ENCODE measurements at places on chromosomes 12 and 14. TPM values are rescaled to one million over a fixed set of nuclear protein-coding genes. Genes with fewer than 3 reads are reported as not detected.

STYK1 gene
- total RNA-seq, result 53.3 TPM

DNAH10 gene
- 0.35 TPM for total RNA-seq

GDF3 gene
- not detected for total RNA-seq

PTPRO gene
- total RNA-seq, result 28.3 TPM

OASL gene
- 7.0 TPM for total RNA-seq

AMHR2 gene
- total RNA-seq, result not detected

ANKRD33 gene
- total RNA-seq, result not detected

SERPINA3 gene
- total RNA-seq, result 11.8 TPM

SLCO1B1 gene
- total RNA-seq, result not detected

FAM186B gene
- total RNA-seq, result 0.11 TPM

POLE2 gene
- 2.5 TPM for total RNA-seq

LMNTD1 gene
- not detected for total RNA-seq

CLEC12A gene
- 0.72 TPM for total RNA-seq

C3AR1 gene
- total RNA-seq, result 7.9 TPM

KLHDC1 gene
- total RNA-seq, result 2.5 TPM

TMEM63C gene
- total RNA-seq, result 13.2 TPM

TPH2 gene
- total RNA-seq, result not detected

FAR2 gene
- total RNA-seq, result 83.6 TPM

DNA sequence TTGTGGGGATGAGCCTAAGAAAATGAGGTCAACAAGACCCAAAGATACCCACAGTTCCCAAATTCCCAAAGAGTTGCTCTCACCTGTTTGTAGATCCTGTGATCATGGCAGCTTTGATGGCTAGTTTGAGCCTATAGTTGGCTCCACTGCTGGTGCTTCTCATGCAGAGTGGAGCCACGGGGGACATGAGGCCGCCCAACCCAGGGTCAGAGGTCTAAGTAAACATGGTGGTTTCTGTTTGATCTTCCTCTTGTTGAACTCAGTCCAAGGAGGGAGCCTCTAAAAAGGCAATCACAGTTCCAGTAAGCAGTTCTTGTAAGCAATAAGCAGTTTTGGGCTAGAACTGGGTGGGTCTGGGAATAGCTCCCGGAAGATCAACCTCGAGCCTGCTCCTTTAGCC is 125.6 kb upstream of the DHRS4 start:
- peak; percentile 37 for DNase-seq

DNA sequence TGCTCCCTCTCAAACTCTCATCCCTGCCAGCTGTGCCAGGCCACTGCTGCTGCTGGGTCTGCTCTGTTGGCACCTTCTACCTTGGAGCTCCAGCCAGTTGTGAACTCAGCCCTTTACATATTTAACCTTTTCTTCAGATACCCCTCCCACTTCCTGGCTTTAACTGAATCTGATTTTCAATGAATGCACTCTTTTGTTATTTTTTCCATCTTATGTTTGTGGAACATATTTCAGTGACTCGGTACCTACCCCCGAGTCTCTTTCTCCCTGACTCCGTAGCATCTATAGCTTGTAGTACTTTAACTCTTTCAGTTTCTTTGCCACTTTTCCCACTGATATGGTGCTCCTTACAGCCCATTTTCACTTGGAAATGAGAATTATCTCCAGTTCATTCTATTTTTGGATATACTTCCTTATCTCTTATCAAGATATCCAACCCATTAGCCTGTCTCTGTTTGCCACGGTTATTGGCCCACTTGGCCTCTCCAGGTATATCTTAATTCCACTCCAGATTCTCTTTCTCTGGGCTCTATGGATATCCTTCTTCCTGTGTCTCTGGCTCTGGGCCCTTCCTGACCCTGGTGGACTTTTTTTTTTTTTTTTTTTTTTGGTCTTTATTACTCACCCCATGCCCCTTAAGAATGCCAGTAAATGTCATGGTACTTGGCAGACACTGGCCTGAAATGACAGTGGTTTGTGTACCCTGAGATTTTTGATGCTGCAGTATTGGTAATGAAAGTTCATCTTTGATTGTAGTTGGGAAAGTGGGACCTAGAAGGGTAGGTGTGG is 62.7 kb downstream of the PELI2 start:
- DNase-seq, result no peak

- DNase-seq, result no peak
Measured at GRCh38 chr12:15335959-15336358, 13.7 kb downstream of the PTPRO start.

DNA sequence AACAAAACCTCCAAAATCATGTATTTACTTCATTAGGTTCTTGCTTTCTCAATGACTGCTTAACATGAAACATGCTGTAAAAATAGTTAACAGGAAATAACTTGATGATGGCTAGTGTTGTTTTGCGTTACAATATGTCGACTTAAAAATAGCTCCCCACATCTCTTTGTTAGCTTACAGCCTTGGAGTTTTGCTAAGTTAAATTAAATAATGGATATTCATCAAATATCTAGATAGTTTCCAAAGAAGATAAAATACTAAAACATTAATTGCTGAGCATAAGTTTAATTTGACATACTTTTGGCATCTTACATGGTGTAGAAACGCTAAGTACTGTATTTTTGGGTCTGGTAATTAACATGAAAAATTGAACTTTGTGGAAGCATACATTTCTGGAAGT is 500.6 kb upstream of the NOVA1 start:
- no peak for DNase-seq

GRCh38 chr12:644818-645552 is 18.3 kb downstream of the NINJ2 start:
- DNase-seq, result no peak

DNA sequence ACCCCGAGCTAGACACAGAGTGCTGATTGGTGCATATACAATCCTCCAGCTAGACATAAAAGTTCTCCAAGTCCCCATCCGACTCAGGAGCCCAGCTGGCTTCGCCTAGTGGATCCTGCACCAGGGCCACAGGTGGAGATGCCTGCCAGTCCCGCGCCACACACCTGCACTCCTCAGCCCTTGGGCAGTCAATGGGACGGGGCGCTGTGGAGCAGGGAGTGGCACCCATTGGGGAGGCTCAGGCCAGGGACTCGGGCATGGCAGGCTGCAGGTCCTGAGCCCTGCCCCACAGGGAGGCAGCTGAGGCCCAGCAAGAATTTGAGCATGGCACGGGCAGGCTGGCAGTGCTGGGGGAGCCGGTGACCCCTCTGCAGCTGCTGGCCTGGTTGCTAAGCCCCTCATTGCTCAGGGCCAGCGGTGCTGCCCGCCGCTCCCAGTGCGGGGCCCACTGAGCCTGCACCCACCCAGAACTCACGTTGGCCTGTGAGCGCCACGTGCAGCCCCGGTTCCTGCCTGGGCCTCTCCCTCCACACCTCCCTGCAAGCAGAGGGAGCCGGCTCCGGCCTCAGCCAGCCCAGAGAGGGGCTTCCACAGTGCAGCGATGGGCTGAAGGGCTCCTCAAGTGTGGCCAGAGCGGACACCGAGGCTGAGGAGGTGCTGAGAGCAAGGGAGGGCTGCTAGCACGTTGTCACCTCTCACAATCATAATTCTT is 136.7 kb downstream of the PAWR start:
- no peak for DNase-seq

GRCh38 chr14:74202113-74202512 is 37.1 kb upstream of the VSX2 start:
- DNase-seq, result no peak

GRCh38 chr12:67062193-67062592 is 207.0 kb upstream of the CAND1 start:
- DNase-seq, result no peak

DNA sequence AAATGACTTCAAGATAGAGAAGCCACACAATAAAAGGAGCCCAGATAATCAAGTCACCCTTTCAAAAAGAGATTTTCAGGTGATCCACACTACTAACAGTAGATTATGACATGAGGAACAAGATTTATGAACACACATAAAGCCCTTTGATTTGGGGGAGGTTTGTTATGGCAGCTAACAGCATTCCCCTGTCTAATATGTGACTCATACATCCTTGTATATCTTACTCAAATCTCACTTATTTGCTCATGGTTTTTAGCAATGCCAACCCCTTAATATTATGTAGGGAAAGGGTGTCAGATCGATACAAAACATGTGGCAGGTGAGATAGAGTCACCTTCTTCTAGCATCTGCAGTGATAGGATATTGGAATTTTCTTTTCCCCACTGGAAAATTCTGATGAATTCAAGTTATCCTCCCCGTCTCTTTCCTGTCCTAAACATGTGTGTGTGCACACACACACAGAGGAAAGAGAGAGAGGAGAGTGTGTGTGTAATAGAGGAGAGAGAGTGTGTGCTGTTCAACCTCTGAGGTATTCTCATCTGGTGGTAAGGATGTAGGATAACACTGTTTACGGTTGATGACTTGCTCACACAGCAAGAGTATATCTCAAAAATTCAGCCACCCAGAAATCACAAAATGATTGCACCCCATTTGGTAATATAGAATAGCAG is 319.9 kb downstream of the KCNC2 start:
- no peak for DNase-seq

DNA sequence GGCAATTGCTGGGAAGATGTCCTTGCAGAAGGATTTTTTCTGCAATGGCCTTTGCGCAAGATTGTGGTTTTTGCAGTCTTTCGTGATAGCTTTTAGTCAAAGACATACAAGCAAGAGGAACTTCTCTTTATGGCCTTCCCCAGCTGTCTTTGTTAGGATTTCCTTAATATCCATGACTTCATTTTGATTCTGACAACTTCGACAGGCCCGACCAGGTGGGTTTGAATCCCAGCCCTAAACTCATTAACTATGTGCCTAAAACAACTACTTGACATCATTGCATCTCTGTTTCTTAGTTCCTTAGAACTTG is 13.3 kb upstream of the VRK1 start:
- DNase-seq, result no peak

- DNase-seq, result peak; percentile 65
Measured at GRCh38 chr12:31650918-31651317, 8.6 kb upstream of the ETFBKMT start.

DNA sequence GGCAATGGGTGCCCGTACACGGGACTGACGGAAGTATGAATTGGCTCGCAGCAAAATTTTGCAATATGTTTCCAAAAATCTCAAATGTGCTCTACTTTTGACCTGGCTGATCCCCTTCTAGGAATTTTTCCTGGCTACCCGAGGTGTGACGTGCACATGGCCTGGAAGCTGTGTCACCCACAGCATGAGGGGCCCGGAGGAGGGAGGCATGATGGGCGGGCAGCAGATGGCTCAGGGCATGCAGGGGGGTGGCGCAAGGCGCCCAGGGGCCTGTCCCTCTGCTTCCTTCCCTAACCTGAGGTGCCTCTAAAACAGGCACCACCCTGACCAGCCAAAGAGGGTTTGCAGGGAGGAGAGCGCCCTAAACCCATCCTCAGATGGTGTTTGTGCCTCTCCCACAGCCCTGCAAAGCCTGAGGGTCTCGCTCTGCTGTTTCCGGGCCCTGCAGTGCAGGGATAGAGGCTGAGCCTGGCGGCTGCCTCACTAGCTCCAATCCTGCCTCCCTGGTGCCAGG is 6.7 kb downstream of the GPR132 start:
- no peak for DNase-seq

DNA sequence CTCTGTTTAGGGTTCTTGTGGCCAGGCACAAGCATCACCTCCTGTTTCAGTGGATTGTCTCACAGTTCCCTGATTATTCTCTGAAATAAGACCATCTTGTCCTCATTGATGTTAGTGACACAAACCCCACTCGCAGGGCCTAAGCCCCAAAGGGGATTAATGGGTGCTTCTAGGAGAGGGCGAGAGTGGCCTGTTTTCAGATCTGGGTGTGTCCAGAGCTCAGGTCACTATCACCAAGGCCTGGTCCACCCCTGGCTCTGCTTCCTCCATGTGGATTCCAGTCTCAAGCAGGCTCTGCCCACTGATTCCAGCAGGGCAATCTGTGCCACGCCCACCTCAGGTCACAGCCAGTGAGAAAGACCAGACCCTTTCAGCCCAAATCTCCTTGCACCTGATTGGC is 361.9 kb downstream of the ADGRD1 start:
- no peak for DNase-seq

GRCh38 chr14:66369157-66369697 is 116.9 kb upstream of the CCDC196 start:
- peak; percentile 26 for DNase-seq

DNA sequence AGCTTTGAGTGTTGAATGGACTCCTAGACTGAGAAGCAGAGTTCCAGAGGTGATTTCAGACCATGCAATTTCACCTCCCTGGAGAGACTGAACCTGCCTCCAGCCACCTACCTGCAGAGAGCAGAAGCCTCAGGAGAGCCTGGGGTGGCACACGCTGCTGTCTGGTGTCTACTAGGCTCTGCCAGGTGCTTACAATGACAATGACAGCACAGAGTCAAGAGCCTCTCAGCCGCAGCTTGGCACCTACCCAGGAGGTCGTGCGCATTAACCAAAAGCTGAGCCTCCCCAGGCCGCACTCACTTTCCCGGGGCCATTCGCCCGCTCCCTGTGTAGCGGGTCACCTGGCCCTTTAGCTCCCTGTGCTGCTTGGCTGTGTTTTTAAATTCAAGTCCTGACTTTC is 63.2 kb downstream of the TESC start:
- DNase-seq, result no peak

GRCh38 chr12:51389302-51389999 is 1.8 kb downstream of the GALNT6 start:
- peak; percentile 59 for DNase-seq

GRCh38 chr14:74326369-74327152 is 21.7 kb upstream of the VRTN start:
- DNase-seq, result no peak

GRCh38 chr14:101709533-101709881 is 52.0 kb upstream of the PPP2R5C start:
- DNase-seq, result no peak

DNA sequence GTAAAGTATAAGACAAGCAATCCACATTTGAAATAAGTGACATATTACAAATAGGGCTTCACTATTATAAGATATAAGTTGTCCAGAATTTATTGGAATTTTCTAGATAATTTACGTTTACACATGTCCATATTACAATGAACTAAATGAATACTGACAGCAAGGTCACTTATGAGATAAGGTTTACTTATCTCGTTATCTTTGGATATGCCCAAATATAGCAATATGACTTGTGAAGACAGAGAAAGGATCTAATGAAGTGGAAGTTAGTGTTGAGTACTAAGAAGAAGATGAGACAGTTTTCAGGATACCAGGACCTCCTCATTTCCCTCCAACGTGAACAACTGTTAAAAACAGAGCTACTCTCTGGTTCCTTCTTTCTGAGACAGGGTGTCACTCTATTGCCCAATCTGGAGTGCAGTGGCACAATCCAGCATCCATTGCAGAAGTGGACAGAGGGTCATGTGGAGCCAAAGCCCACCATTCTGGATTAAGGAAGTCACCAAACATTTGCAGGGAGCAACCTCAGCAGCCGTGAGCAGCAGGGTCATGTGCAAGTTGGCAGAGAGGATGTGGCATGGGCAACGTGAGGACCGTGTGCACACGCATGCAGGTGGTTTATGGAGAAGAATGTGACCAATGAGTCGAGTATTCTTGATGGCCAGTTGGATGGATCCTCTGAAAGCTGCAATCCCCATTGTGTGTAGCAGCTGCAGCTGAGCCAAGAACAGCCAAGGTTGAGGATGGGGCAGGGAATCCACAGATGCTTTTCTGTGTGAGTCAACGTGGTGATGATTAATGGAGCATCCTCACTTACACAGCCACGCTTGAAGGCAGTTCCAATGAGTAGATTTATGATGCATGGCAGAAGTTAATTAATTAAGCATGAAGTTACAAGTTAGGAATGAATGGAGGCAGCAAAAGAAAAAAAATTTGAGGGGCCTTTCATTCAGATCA is 111.0 kb downstream of the BICD1 start:
- no peak for DNase-seq

GRCh38 chr12:123043536-123044001 is 63.1 kb downstream of the ARL6IP4 start:
- peak; percentile 74 for DNase-seq

- no peak for DNase-seq
Measured at GRCh38 chr14:69665631-69666030, 54.2 kb downstream of the SUSD6 start.
